Hematopoietic multipotent progenitor cell treated with erythropoietin and hydrocortisone succinate and interleukin-3 and kit ligand, for 15 days (in vitro differentiated cells): ENCODE measurements at places on chromosomes 12 and 14.

DNA sequence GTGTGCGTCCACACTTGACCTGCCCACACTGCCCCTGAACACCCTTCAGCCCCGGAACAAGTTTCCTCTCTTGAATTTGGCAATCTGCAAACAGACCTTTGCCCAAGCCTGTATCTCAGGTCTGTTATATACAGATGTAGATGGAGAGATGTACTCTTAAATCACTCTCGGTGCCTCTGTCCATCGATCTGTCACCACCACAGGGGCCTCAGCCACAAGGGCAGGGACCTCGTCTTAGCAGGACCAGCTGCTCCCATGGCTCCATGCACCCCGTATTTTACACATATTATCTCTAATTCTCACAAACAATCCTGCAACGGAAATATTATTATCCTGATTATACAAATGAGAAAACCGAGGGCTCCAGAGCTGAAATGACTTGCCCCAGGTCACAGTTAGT, 313.4 kb downstream of the BCL11B start:
- no peak for DNase-seq

DNA sequence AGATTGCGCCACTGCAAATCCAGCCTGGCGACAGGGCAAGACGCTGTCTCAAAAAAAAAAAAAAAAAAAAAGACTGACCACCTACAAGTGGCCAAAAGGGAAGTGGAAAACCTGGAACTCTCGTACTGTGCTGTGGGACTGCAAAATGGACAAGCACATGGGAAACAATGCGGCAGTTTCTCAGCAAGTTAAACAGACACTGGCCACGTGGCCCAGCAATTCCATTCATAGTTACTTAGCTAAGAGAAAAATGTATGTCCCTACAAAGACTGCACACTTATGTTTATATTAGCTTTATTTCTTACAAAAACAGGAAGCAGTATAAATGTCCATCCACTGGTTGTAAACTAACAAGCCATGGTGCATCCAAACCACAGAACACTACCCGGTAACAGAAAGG, 5.6 kb downstream of the CHFR start:
- DNase-seq = no peak

GRCh38 chr14:94491511-94491910, 15.5 kb upstream of the SERPINA9 start:
- no peak for DNase-seq

DNA sequence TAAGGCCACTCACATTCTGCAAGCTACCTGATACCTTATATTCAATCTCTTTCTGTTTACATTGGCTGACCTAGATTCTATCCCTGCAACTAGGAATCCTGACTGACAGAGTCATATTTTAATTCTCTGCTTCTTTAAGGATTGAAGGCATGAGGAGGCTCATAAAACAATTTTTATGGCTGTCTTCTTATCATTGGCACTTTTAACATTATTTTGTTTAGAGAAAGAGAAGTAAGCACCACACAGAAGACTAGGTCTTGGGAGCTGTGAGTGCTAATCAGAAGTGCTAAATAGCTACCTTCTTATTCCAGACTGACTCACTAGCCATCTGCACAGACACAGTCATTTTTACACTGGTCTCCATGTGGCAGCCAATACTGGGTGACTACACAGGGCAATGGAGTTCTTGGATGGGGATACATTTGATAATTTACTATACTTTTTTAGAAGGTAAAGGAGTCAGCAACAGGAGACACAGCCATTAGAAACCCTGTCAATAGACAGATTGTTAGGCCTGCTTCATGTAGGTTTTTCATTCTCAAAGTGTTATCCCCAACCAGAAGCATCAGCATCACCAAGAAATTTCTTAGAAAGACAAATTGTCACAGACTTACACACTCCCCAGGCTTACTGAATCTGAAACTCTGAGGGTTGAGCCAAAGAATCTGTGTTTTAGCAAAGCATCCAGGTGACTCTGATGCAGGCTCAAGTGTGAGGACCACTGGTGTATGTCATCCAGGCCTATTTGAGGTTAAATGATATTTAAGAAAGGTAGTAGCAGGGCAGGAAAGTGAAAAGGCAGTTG, 214.1 kb downstream of the DUSP6 start:
- no peak for DNase-seq

DNA sequence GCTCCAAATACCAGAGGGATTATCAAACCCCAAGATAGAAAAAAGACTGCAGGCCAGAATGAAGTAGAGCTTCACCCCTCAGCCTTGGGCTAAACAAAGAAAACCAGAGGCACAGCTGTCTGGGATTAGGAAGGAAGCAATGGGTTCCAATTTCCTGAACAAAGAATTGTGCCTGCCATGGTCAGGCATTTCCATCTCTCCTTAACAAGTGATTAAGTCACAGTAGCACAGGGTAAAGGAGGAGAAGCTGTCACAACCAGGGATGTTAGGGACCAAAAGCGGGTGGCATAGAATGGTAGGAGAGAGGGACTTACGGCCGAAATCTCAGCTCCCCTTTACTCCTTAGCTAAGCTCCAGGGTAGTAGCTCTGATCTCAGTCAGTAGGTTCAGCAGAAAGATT, 33.9 kb downstream of the SPTLC2 start:
- no peak for DNase-seq

DNA sequence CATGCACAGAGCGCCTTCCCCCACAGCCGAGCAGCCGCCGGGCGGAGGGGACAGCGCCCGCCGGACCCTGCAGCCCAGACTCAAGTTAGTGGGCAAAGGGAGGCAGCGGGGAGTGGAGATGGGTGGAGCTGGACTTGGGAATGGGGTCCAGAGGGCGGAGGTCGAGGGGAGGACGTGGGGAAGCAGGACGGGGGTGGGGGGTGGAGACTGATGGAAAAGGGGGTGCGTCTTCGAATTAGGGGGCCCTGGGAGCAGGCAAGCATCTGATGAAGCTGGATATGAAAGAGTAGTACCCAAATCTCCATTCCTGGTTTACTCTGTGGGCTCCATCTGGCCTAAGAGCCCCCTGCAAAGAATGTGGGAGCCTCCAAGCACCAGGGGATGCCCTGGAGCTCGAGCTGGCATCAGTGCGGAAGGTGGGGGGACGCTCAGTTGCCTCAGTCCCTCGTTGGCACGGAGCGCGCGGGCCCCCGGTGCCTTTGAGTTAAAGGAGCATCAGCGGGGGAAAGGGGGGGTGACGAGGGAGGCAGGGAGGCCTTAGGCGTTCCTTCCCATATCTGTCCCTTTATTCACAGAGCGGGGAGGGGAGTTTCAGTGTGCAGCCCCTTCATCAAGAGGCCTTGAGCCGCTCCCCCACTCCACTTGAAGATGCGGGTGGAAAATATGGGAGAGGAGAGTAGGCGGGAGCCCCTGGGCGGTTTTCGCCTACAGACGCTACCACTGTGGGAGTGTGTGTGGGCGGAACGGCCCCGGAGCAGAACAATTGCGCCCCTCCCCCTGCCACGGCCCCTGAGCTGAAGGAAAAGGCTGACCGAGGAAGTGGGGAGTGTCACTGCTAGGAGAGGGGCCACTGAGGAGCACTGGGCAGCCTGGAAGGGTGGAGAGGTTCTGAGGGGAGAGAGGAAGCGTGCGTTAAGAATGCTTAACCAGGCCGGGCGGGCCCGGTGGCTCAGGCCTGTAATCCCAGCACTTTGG, 644 bp downstream of the NAB2 start:
- DNase-seq = no peak

DNA sequence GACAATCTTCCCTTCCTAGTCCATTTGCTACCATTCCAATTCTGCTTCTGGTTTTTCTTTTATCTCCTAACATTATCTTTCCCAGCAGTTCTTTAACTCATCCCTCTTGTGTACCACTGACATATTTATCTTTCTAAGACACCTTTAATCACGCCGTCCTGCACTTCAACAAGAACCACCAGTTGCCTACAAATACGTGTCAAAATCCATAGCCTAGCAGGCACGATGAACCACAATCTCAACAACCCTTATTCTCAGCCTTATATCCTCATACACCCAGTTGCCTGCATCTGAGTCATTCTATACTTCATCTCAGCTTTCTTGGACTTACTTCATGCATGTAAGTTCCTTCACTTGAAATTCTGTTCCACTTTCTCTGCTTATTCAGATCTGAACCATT, 16.4 kb upstream of the ST8SIA1 start:
- DNase-seq = no peak

GRCh38 chr12:109124878-109125648, 8.7 kb downstream of the ACACB start:
- DNase-seq = no peak

DNA sequence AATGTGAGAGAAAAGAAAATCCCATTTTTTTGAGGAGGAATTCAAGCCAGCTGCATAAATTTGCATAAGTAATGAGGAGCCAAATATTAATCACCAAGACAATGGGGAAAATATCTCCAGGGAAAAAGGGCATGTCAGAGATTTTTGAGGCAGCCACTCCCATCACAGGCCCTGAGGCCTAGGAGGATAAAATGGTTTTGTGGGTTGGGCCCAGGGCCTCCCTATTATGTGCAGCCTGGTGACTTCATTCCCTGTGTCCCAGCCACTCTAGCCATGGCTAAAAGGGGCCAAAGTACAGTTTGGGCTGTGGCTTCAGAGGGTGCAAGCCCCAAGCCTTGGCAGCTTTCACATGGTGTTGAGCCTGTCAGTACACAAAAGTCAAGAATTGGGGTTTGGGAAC, 1051.0 kb upstream of the FOXG1 start:
- DNase-seq = no peak

GRCh38 chr12:50581226-50582184, 76.7 kb downstream of the DIP2B start:
- no peak for DNase-seq

- peak; percentile 13 for DNase-seq
Measured at GRCh38 chr12:52200086-52200780, 8.4 kb upstream of the KRT80 start.

DNA sequence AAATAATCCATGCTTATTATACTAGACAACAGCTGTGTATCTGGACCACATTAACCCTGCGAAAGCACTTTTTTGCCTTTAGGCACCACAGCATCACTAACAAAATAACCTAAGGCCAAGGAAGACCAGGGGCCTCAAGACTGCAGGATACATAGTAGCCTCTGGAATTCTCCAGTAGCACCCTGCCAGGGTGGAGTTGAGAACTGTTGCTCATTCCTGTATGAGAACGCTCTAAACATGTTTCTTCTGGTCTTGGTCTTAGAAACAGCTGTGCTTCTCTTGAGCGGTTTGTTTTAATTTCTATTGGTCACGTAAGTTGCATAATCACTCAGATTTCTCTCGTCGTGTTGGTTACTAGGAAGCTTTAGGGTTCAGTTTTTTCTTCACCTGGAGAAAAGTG, 7.9 kb downstream of the B4GALNT3 start:
- no peak for DNase-seq

GRCh38 chr12:115323223-115323905, 639.4 kb upstream of the TBX3 start:
- no peak for DNase-seq

GRCh38 chr12:86663716-86664115, 407.5 kb upstream of the MGAT4C start:
- DNase-seq = no peak

GRCh38 chr12:93603762-93604161, 31.3 kb downstream of the SOCS2 start:
- no peak for DNase-seq

- no peak for DNase-seq
Measured at GRCh38 chr14:37546621-37547447, 48.2 kb downstream of the FOXA1 start.

- no peak for DNase-seq
Measured at GRCh38 chr12:103268831-103269514, 226.8 kb downstream of the C12orf42 start.

GRCh38 chr12:5072311-5072710, 28.6 kb downstream of the KCNA5 start:
- no peak for DNase-seq

GRCh38 chr12:68854078-68854468, 46.1 kb downstream of the MDM2 start:
- no peak for DNase-seq

DNA sequence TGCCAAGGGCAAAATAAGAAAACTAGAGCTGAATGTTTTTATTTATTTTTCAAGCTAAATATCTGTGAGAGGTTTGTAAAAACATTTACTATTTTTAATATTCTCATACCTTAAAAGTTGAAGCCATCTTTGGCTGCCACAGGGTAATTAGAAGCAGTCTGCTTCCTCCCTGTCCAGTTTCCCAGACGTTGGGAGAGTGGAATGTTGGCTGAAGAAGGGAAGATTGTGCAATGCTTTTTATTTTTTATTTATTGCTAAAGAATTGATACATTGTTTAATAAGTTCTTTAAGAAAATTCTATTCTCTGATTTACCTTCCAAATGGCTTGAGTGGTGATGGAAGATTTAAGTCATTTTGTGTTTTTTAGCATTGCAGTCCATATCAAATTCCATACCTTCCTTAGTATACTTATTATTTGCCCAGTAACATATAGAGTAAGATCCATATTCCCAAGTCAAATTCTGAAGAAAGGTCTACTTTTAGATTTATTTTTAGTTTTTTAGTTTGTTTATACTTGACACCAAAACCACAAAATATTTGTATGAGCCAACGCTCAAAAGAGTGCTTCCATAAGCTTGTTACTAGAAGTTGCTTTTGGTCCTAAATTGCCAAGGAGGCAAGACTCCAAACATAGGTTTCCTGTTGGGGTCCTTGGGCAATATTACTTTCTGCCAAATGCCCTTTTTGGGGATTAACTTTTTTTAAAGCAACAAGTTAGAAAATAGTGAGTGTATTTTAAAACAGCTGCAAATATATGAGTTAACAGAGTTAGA, 124.0 kb upstream of the CPM start:
- no peak for DNase-seq

DNA sequence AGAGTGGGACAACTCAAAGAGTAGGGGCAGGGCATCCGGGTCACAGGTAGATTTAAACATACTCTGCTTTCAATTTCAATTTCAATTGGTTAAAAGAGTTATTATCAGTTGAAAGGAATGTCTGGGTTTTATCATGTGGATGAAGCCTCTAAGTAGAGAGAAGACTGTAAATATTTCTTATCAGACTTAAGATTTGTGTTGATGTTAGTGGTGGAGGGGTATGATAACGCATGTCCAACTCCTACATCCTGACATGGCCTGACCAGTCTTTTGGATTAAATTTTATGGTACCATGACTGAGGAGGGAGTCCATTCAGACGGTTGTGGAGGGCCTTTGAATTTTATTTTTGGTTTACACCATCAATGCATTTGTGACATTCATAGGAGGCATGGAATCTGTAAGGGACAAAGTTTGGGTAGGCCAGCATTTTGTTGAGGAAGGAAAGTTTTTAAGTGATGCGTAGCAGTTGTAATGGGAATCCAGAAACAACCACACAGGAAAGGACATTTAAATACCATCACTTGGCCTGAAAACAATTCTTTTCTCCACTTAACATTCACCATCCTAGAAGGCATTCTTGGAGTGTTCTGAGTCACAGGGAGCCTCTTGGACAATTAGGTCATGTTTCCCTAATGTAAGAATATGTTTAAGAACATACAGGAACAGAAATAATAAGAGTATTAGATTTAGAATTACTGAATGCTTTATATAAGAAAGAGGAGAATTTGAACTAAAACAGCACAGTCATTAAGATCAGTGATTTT, 371.9 kb downstream of the ATP23 start:
- no peak for DNase-seq

DNA sequence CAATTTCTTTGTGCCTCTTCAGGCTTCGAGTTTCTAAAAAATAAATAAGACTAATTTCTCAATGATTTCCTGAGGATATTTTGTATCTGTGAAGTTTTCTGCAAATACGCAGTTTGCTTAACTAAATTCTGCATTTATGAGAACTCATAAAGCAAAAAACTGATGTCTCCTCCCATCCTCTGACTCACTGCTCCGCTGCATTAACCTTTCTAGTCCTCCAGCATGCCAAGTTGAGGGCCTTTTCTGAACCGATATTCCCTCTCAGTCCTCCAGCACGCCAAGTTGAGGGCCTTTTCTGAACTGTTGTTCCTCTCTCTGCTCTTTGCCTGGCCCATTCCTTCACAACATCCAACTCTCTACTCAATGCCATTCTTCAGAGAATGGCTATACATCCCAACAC, 3.2 kb downstream of the IPO8 start:
- no peak for DNase-seq
